Foreskin fibroblast (primary cell): ENCODE measurements at places on chromosomes 2 and 18.

DNA sequence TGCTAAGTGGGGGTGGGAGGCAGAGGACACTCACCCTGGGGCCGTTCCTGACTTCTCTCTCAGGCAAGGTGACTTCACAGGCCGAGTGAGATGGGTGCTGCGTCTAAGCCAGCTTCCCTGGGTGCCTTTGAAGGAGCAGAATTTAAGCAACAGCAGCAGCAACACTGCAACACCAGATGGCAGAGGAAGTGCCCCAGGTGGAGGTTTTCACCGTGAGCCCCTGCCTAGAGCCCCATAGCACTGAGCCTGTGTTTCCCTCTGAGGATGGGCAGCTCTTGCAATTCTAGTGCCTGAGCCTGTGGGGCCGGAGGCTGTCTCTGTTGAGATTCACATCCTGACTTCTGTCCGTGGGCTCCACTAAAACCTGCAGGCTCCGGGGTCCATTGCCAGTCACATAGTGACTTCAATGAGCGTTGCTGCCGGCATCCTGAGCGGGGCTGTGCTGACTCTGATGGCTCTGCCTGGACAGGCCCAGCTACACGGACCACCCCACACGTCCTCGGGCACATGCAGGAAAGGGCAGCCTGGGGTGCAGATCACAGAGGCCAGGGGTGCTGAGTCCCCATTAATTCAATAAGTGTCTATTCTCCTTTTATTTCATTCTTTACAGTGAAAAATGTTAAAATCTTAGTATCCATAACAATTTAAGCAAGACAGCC lies 218.8 kb downstream of the SNTG2 start:
- no peak for DNase-seq

DNA sequence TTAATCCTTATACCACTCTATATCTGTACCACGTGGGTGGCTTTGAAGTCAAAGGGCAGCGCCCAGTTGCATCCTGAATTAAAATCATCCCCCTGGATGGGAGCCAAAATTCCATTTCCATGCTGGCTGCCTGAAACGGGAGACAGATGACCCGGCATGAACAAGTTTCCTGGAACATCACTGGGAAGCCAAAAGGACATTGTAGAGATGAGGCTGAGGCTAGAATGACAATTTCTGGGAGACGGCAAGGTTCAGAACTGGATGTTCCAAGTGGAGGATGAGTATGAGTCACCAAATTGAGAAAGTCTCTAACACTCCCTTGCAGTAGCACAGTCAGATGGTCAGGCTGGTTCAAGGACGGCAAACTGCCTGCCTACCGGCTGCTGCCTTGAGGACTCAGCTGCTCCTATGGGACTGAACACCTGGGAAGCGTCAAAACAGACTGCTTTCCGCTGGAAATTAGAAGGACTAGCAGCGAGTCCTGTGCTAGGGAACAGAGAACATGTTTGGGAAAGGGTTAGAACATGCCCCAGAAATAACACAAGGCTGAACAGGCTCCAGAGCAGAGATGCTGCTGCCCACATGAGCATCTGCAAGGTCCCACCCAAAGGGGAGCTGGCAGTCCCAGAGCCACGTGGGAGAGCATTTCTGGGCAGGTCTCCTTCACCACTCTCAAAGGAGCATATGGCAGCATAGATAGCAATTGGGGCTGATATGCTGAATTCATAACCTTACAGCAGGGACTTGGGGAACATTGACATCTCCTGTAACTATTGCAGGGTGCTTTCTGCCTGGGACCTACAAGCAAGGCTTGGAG lies 32.0 kb downstream of the YPEL5 start:
- DNase-seq = peak; percentile 79

DNA sequence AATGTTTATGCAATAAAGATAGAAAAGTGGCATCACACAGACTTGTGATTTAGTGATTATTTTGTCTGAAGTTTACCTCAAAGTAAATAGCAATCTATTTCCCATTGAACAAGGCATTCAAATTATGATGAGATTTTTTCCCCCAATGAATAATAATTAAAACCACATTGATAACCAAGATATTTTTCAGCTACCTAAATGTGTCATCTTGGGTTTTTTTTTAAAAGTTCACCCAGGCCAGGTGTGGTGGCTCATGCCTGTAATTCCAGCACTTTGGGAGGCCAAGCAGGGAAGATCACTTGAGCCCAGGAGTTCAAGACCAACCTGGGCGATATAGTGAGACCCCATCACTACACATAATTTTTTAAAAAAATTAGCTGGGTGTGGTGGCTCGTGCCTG lies 27.0 kb downstream of the MYOM1 start:
- no peak for DNase-seq

DNA sequence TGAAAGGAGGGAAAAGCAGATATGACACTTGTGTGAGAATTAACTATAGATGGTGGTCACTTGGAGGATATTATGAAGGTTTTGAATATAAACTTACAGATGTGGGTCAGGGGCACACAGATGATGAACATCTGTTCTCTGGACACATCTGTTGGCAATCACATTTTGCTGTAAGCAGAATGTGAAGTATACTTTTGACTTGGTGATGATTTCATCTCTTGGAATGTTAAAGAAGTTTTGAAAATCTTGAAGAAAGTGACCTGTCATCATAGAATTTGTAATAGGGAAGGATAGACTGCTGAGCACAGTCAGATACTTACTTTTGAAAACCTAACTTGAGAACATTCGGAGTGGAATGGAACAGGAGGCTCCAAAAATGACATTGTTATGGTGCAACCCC lies 40.2 kb downstream of the PIKFYVE start:
- DNase-seq = peak; percentile 61

GRCh38 chr2:23093513-23093912 lies 291.5 kb upstream of the KLHL29 start:
- no peak for DNase-seq

GRCh38 chr2:72813841-72814240 lies 12.0 kb downstream of the EXOC6B start:
- no peak for DNase-seq
